ENCODE measurements at places on chromosomes 7 and 10. TPM values are rescaled to one million over a fixed set of nuclear protein-coding genes. Genes with fewer than 3 reads are reported as not detected.

DNA sequence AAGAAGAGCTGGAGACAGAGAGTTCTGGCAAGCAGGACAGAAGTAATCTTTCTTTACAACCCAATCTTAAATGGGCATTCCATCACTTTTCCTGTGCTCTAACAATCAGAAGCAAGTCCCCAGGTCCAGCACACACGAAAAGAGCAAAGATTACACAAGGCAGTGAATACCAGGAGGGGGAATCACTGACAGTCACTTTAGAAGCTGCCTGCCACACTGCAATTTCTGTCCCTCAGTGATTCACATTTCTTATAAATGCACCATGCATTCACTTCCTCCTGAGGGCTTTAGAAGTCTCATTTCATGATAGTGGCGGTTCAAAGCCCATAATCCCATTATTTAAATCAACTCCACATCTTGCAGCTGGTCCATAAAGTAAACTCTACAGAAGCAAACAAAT is 362.5 kb downstream of the POM121L12 start:
- H3K36me3 ChIP-seq: no peaks in the 10 kb centered on the region
- H3K27ac ChIP-seq: no peak overlapping the region
- no peaks in the 10 kb centered on the region for H3K27me3 ChIP-seq
- no peak overlapping the region for H3K4me3 ChIP-seq

Gene HOXA5
- polyA plus RNA-seq: 1.6 TPM

GRCh38 chr10:15427843-15428414 is 56.8 kb upstream of the FAM171A1 start:
- peaks cover 2% of the 10 kb centered on the region for H3K4me1 ChIP-seq
- no peak overlapping the region for H3K27ac ChIP-seq
- H3K27me3 ChIP-seq: no peaks in the 10 kb centered on the region
- no peak for DNase-seq
- no peaks in the 10 kb centered on the region for H3K36me3 ChIP-seq
- no peak overlapping the region for H3K4me3 ChIP-seq

Gene SFMBT2
- polyA plus RNA-seq: 0.36 TPM

GRCh38 chr10:62018131-62018911 is 116.8 kb downstream of the ARID5B start:
- peak overlapping the region; percentile 82 for H3K27ac ChIP-seq
- no peaks in the 10 kb centered on the region for H3K36me3 ChIP-seq
- no peak overlapping the region for H3K4me3 ChIP-seq
- no peaks in the 10 kb centered on the region for H3K27me3 ChIP-seq
- peaks cover 2% of the 10 kb centered on the region for H3K4me1 ChIP-seq

- DNase-seq: no peak
- no peaks in the 10 kb centered on the region for H3K27me3 ChIP-seq
- no peak overlapping the region for H3K27ac ChIP-seq
- no peaks in the 10 kb centered on the region for H3K36me3 ChIP-seq
- no peaks in the 10 kb centered on the region for H3K4me1 ChIP-seq
- H3K4me3 ChIP-seq: no peak overlapping the region
These were observed 465.1 kb upstream of the ADARB2 start for GRCh38 chr10:2202401-2202800.

DNA sequence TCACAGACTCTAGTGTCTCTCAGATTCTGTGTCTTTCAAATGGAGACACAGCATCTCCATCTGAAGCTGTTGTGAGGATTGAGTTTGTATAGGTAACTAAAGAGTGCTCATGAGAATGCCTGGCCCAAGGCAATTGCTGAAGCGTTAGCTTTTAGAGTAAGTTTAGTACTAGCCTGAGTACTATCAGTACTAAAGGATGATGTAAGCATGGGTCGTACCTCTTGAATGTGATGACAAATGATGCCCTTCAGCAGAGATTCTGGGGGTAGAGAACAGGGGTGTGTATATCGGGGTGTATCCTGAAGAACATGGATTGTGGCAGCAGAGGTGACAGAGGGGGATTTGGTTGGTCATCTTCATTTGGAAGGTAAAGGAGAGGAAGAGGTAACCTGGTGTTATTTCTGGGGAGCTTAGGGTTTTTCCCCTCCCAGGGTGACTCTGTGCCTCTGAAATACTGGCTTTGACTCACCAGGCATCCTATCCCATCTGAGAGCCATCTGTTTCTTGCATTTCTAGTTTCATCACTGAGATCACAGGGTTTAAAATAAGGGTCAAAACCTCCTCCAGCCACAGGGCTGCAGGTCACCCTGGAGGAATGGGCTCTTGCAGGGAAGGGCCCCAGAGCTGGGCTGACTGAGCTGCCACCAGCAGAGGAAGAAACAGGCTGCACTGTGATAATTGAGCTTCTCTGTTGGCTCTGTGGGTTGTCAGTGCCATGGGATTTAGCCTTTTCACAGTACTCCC is 756.0 kb downstream of the KCNMA1 start:
- no peak for DNase-seq
- H3K36me3 ChIP-seq: peaks cover 2% of the 10 kb centered on the region
- H3K4me1 ChIP-seq: no peaks in the 10 kb centered on the region
- no peak overlapping the region for H3K27ac ChIP-seq

Gene UCMA
- not detected for polyA plus RNA-seq

GRCh38 chr7:45645141-45645969 is 71.2 kb downstream of the ADCY1 start:
- H3K27ac ChIP-seq: no peak overlapping the region
- no peaks in the 10 kb centered on the region for H3K4me1 ChIP-seq
- H3K4me3 ChIP-seq: no peak overlapping the region
- H3K27me3 ChIP-seq: no peaks in the 10 kb centered on the region
- no peak for DNase-seq

Gene CH25H
- polyA plus RNA-seq: not detected

DNA sequence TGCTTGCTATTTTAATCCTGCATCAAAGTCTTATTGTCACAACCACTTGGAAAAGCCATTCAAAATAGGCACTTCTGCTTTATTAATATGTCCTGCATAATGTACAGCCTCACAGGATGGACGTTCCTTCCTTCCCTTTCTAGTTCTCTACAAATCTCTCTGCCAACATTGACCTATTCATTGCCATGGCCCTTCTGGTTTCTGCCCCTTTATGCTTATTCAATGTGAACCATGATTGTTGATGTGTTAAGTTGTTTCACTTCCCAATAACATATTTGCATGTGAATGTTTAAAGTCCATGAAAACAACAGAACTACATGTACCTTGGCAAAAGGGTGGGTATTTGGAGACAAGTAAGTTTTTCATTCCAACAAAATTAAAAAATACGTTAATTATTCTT is 45.7 kb downstream of the COL28A1 start:
- H3K27me3 ChIP-seq: no peaks in the 10 kb centered on the region
- no peak overlapping the region for H3K27ac ChIP-seq
- H3K4me1 ChIP-seq: no peaks in the 10 kb centered on the region
- no peaks in the 10 kb centered on the region for H3K36me3 ChIP-seq
- no peak overlapping the region for H3K4me3 ChIP-seq
- no peak for DNase-seq

GRCh38 chr7:138017992-138018391 is 16.1 kb upstream of the CREB3L2 start:
- no peak overlapping the region for H3K27ac ChIP-seq
- H3K27me3 ChIP-seq: no peaks in the 10 kb centered on the region
- no peak overlapping the region for H3K4me3 ChIP-seq
- DNase-seq: no peak
- H3K36me3 ChIP-seq: no peaks in the 10 kb centered on the region

DNA sequence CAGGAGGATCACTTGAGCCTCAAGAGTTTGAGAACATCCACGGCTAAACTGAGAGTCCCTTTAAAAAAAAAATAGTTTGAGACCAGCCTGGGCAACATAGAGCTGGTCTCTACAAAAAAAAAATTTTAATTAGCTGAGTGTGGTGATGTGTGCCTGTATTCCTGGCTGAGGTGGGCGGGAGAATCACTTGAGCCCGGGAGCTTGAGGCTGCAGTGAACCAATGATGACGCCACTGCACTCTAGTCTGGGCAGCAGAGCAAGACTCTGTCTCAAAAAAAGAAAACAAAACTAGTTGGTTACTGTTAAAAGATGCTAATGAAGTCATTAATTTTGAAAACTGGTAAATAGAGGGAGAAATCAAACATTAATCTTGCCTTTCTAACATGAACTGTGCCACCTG is 76.4 kb downstream of the MMRN2 start:
- DNase-seq: no peak
- H3K36me3 ChIP-seq: no peaks in the 10 kb centered on the region
- H3K27ac ChIP-seq: no peak overlapping the region
- H3K4me3 ChIP-seq: no peak overlapping the region
- no peaks in the 10 kb centered on the region for H3K27me3 ChIP-seq

DNA sequence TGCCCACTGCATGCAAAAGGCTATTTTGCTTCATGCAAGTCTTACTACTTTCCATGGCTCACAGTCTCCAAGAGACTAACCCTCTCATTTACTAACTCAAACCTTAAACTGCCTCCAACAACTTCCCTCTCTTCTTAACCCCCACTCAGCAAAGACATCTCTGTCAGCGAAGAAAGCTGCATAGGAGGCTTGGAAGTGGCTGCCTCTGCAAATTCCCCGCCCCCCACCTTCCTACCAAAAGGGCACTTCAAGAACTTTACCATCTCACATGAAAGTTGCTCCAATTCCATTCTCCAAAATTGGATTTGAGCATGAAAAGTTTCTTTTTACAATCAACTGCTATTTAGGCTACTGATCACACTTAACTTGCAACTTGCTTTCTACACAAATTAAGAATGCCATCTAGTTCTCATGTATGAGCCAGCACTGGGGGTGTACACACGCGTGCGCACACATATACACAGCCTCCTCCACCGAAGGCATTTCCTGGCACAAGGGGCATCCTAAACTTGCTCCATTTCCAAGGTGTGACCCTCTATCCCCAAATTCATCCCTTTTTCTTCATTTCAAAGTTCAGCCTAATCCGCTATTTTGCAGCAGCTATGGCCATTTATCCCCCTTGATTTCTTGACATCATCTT is 1.8 kb downstream of the CCDC6 start:
- H3K4me3 ChIP-seq: peak overlapping the region; percentile 82
- peaks cover 3% of the 10 kb centered on the region for H3K4me1 ChIP-seq
- no peaks in the 10 kb centered on the region for H3K27me3 ChIP-seq
- DNase-seq: no peak

- no peak overlapping the region for H3K27ac ChIP-seq
- H3K4me3 ChIP-seq: no peak overlapping the region
- DNase-seq: no peak
- no peaks in the 10 kb centered on the region for H3K36me3 ChIP-seq
- H3K27me3 ChIP-seq: no peaks in the 10 kb centered on the region
These were observed 114.1 kb upstream of the RPA3 start for GRCh38 chr7:7832518-7832917.

DNA sequence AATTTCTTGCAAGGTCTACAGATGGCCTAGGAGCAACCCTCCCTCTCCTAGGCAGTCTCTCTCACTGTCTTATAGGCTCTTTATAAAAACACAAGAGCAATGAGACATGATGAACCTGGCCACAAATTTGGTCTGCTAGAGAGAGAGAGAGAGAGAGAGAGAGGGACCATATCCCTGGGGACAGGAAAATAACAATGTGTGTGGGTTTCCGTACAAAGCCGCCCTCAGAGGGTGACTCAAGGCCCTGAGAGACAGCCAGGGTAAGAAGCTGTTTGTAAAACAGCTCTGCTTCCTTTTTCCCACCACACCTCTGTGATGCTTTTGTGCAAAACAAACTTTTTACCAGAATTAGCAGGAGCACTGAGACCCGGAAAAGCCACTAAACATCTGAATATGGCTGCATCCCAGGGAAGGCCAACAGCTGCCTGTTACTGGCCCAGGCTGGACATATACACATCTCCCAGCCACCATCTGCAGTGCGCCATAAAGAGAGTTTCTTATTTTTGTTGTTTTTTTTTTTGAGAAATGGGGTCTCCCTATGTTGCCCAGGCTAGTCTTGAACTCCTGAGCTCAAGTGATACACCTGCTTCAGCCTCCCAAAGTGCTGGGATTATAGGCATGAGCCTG is 18.4 kb downstream of the GIMAP5 start:
- no peak overlapping the region for H3K4me3 ChIP-seq
- no peak overlapping the region for H3K27ac ChIP-seq
- no peaks in the 10 kb centered on the region for H3K27me3 ChIP-seq
- no peaks in the 10 kb centered on the region for H3K4me1 ChIP-seq

Gene OLAH
- 2.5 TPM for polyA plus RNA-seq

DNA sequence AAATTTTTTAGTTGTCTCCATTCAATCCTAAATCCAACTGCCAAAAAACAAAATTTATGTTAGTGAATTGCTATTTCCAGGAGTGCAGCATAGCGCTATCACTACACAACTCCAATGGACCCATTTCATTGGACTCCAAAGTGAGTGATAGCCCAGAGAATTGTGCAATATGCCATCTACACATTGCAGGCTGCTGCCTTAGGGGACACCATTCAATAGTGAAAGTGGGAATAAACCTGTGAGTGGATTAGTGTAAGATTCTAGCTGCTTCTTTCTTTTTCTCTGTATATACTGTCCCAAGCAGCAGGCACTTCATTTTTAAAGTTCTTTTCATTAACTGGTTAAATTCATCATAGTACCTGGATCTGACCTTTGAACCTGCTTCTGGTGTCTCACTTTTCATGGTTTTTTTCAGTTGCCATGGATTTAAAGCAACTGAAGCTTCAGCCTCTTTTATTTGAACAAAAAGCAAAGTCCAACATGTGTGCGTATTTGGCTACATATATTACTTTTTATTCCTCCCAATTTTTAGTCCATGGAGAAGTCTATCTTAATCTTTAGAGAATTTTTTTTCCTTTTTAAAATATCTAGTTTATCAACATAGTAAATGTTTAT is 97.3 kb downstream of the DGKB start:
- no peaks in the 10 kb centered on the region for H3K4me1 ChIP-seq
- no peaks in the 10 kb centered on the region for H3K27me3 ChIP-seq
- H3K36me3 ChIP-seq: no peaks in the 10 kb centered on the region
- no peak for DNase-seq
- no peak overlapping the region for H3K4me3 ChIP-seq

Gene LAMTOR4
- 267 TPM for polyA plus RNA-seq

DNA sequence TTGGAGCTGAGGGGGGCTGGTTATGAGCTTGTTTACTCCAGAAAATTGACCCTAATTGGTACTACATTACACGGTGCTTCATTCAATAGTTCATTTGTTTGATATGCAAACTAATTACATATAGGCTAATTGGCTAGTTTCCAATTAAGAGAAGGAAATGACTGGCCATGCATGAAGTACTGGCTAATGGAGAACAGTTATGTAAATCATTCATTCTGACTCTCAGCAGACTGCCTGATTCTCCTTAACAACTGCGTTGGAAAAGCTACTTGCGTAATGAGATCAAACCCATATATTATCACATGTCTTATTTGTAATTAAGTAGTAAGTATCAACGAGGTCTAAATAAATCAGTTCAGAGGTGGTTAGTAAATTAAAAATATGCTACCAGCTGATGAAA is 81.8 kb upstream of the CTTNBP2 start:
- no peak overlapping the region for H3K27ac ChIP-seq
- no peaks in the 10 kb centered on the region for H3K27me3 ChIP-seq
- no peaks in the 10 kb centered on the region for H3K4me1 ChIP-seq
- H3K4me3 ChIP-seq: no peak overlapping the region

DNA sequence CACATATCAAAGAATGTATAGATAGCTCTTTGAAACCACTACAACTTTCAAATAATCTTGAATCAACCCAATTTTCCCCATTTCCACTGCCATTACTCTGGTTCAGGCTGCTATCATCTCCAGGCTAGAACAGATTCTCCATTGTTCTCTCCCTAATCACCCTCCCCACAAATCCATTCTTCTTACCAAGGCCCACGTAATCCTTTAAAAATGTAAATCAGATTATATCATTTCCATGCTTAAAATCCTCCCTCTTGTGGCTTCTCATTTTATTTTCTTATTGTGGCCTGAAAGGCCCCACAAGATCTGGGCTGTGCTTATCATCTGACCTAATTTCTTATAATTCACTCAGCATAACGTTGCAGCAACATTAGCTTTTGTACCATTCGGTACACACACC is 3.0 kb upstream of the PON1 start:
- H3K27me3 ChIP-seq: no peaks in the 10 kb centered on the region
- H3K27ac ChIP-seq: no peak overlapping the region
- no peak for DNase-seq
- no peak overlapping the region for H3K4me3 ChIP-seq
